ENCODE measurements at places on chromosomes 12 and 14. TPM values are rescaled to one million over a fixed set of nuclear protein-coding genes. Genes with fewer than 3 reads are reported as not detected.
A peak's percentile ranks its signal among the peaks of the same experiment; 100 is the strongest.

DNA sequence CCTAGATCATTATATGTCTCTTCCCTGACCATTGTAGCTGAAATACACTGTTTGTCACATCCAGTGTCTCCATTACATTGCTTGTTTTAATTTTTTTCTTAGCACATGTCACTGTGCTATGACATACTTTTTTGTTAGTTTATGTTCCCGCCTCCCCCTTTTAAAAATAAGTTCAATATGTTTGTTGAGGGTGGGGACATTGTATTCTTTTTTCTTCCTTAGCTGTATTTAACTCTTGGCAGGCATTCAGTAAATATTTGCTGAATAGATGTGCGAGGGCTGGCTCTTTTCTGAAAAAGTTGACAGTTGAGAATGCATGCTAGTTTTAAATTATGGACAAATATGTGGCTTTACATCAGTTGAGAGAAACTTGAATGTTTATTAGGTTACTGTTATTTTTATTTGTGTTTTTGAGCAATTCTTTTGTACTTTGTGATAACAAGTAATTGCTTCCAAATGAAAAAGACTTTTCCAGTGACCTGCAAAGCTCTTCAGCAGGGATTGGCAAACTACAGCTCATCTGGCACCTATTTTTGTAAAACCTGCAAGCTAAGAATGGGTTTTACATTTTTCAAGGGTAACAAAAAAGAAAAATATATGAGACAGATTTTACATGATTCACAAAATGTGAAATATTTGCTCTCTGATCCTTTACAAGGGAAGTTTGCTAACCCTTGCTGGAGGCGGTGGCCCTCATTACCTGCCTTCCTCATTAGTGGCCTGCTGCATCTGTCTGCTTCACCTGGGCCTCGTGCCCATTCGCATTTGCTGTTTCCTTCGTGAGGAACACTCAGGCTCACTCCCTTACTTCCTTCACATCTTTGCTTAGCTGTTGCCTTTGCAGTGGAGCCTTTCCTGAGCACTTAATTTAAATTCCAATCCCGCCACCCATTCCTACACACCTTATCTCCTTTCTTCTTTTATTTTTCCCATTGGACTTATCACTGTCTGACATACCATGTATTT is 229.4 kb downstream of the ERC1 start:
- DNase-seq: no peak

GARIN6 gene
- not detected for total RNA-seq

- no peak for DNase-seq
Measured at GRCh38 chr12:132275110-132275531, 54.3 kb downstream of the GALNT9 start.

- DNase-seq: no peak
Measured at GRCh38 chr12:64733857-64734256, 25.3 kb downstream of the GNS start.

DNA sequence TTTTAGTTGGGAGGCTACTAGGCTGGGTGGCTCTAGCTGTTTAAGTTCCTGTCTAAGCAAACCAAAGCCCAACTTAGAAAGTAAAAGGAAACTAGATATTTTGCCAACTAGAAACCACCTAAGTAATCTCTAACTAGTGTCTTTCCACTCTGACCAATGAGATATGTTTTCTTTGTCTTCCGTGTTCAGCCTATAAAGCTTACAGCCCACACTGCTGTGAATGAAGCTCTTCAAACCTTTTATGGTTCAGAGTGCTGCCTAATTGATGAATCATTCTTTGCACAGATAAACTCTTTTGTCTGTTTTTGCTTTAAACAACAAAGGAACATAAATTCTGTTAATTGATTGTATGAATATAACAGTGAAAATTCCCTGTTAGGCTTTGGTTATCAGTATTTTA is 66.1 kb downstream of the FUT8 start:
- peak; percentile 13 for DNase-seq

DNA sequence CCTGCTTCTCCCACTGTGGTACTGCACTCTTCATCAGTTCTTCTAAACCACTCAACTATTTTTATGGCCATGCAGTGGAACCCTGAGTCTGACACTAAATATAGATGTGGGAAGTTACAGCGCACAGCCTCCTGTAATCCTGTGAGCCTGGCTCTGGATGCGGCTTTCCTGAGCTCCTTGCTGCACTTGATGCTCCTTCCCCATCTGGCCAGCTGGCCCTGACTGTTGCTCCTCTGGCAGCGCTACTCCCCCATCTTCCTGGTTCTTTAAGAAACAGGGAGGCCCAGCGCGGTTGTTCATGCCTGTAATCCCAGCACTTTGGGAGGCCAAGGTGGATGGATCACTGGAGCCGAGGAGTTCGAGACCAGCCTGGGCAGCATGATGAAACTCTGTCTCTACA is 24.6 kb downstream of the IQSEC3 start:
- no peak for DNase-seq

TMEM121 gene
- 5.4 TPM for total RNA-seq

- DNase-seq: no peak
Measured at GRCh38 chr12:102107970-102108369, 11.9 kb downstream of the NUP37 start.

ASIC1 gene
- 0.26 TPM for total RNA-seq
